Mesendoderm (in vitro differentiated cells): ENCODE measurements at places on chromosomes 11 and 22.

- H3K27me3 ChIP-seq = no peaks in the 10 kb centered on the region
- no peak overlapping the region for H3K27ac ChIP-seq
- H3K36me3 ChIP-seq = no peaks in the 10 kb centered on the region
- H3K4me1 ChIP-seq = no peaks in the 10 kb centered on the region
- no peak overlapping the region for H3K4me3 ChIP-seq
- DNase-seq = no peak
These were observed 33.4 kb downstream of the INSC start for GRCh38 chr11:15148169-15148568.

- H3K36me3 ChIP-seq = no peaks in the 10 kb centered on the region
- DNase-seq = no peak
- H3K27me3 ChIP-seq = no peaks in the 10 kb centered on the region
- no peak overlapping the region for H3K4me3 ChIP-seq
- H3K4me1 ChIP-seq = no peaks in the 10 kb centered on the region
- no peak overlapping the region for H3K27ac ChIP-seq
These were observed 67.6 kb upstream of the NTM start for GRCh38 chr11:131302836-131303235.

DNA sequence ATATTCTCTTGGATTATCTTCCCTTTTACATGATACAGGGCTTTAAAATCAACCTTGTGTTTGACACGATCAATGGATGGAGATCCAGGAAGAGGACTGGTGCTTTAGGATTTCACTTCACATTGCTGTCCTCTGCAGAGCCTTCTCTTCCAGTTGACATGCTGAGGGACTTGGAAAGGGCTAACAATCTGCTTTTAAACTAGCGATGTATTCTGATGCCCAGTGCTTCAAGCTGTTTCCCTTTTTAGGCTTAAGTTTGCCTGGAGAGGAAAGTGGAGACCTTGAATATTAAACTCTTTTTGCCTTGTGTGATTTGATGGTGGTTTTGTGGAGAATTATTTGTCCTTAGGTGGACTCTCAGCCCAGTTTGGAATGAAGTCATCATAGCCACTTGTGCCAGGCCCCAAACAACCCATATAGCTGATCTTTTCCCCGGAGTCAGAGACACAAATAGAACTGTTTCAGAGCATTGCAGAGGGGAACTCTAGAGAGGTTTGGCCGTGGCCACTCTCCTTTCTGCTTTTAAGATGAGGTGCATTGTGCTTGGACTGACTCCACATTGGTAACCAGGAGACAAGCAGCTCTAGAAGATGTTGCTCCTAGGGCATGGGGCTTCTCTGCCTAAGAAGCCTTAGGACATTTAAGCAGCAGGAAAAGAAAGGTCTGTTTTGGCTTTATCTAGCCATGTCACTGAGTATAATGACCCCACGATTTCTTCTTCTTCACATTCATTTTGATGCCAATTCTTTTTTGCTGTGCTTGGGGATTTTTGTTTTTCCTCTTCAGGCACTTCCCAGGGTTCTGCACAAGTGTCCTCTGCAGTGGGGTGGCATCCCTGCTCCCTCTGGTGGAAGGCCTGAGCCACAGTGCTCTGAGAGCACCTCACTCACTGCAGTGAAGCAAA is 152.8 kb downstream of the NCAM1 start:
- H3K27me3 ChIP-seq = no peaks in the 10 kb centered on the region
- no peaks in the 10 kb centered on the region for H3K36me3 ChIP-seq
- no peak overlapping the region for H3K27ac ChIP-seq

DNA sequence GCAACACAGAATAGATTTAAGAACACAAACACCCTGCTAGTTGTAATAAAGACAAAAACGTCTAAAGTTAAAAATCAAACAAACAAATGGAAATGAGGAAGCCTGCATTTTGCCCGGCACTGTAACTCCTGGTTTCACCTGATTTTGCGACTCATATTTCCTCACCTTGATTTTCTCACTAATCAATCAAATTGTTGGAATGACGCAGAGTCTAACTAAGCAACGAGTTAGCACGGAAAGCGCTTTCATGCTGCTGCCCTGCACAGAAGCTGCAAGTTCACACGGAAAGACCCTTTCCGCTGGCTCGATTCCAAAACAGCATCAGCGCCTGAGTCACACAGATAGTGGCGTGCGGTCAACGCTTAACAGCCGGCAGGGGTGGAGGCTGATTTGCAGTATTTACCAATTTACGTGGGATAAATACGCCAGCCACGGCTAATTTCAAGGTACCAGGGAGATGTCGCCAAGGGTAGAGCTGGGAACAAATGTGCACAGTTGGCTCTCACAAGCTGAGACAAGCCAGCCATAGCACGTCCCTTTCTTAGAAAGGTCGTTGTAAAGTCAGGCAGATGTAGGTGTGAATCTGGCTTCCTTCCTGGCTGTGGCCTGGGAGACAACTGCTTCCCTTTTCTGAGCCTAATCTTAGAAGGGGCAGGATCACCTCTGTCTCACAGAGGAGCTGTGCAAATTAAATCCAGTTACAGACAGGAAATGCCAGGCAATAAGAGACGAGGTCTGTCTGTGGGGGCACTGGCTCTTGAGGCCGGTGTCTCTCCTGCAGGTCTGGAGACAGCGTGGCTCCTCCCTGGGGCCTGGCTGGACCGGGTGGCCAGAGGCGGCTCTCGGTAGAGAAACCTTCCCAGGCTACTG is 76.9 kb upstream of the TTLL12 start:
- no peak overlapping the region for H3K27ac ChIP-seq
- H3K4me3 ChIP-seq = no peak overlapping the region
- H3K36me3 ChIP-seq = no peaks in the 10 kb centered on the region

DNA sequence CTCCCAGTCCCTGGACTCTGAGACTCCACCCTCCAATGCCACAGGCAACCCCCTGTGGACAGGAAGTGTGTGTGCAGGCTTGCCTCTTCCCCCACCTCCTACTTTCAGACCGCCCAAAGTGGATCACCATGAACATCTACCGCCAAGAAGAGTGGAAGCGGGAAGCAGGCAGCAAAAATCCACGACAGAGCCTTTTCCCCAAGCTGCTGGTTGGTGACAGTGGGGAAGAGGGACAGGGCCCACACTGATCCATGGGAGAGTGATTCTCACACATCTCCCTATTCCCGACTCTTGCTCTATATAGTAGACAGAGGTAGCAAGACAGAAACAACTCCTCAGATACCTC is 53.4 kb upstream of the SPATA19 start:
- H3K4me3 ChIP-seq = no peak overlapping the region
- no peak for DNase-seq
- H3K27ac ChIP-seq = no peak overlapping the region
- no peaks in the 10 kb centered on the region for H3K27me3 ChIP-seq
- H3K36me3 ChIP-seq = no peaks in the 10 kb centered on the region

DNA sequence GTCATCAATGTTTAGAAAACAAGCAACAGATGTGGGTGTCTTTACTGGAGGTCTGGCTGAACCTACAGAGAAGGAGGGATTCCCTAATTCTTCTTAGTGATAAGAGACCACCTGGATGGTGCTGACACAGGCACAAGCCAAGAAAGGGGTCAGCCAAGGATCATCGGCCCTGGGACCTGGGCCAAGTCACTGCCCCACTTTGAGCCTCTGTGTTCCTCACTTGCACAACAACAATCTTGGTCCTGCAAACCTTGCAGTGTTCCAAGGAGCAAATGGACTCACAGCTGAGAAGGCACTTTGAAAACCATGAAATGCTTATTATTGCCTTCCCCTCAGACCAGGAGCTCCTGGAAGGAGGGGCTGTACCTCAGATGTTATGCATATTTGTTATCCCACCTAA is 7.0 kb upstream of the KCNE3 start:
- H3K27me3 ChIP-seq = no peaks in the 10 kb centered on the region
- H3K27ac ChIP-seq = no peak overlapping the region
- no peak overlapping the region for H3K4me3 ChIP-seq
- DNase-seq = no peak
- H3K4me1 ChIP-seq = peaks cover 8% of the 10 kb centered on the region

GRCh38 chr11:62105667-62106191 is 18.1 kb upstream of the INCENP start:
- no peak overlapping the region for H3K4me3 ChIP-seq
- no peak overlapping the region for H3K27ac ChIP-seq
- no peaks in the 10 kb centered on the region for H3K27me3 ChIP-seq
